A549 treated with DMSO at 1 μM for 4 hours (cell line): ENCODE measurements at places on chromosomes 12 and 14. TPM values are rescaled to one million over a fixed set of nuclear protein-coding genes. Genes with fewer than 3 reads are reported as not detected.

KRT77 gene
- total RNA-seq = not detected in 5 replicates

CDH24 gene
- total RNA-seq = 3.4 to 6.1 TPM (median 4.9 TPM) in 5 replicates

TAMALIN gene
- 0.31 to 0.53 TPM (median 0.47 TPM) in 4 of 5 replicates, not detected in the other for total RNA-seq

GALNT9 gene
- total RNA-seq = 4.2 to 9.3 TPM (median 7.2 TPM) in 5 replicates

ITGA7 gene
- 1.1 to 1.4 TPM (median 1.2 TPM) in 5 replicates for total RNA-seq

LRRK2 gene
- 1.6 to 2.6 TPM (median 2.3 TPM) in 5 replicates for total RNA-seq

TAS2R7 gene
- not detected in 5 replicates for total RNA-seq

ZNF410 gene
- 43.9 to 50.8 TPM (median 48.9 TPM) in 5 replicates for total RNA-seq

TPH2 gene
- not detected in 5 replicates for total RNA-seq

MUCL1 gene
- not detected in 5 replicates for total RNA-seq

GLIPR1L2 gene
- total RNA-seq = 0.11 to 0.14 TPM (median 0.12 TPM) in 4 of 5 replicates, not detected in the other

BAZ1A gene
- 25.6 to 32.6 TPM (median 31.0 TPM) in 5 replicates for total RNA-seq

ARHGAP9 gene
- 0.11 to 0.69 TPM (median 0.43 TPM) in 5 replicates for total RNA-seq

STON2 gene
- 0.66 to 1.3 TPM (median 0.99 TPM) in 5 replicates for total RNA-seq

MORN3 gene
- total RNA-seq = 0.09 to 0.30 TPM (median 0.23 TPM) in 5 replicates

RPGRIP1 gene
- total RNA-seq = 0.24 to 0.54 TPM (median 0.26 TPM) in 5 replicates

ENDOU gene
- total RNA-seq = not detected in 5 replicates

TMEM179 gene
- 0.10 to 0.52 TPM (median 0.29 TPM) in 5 replicates for total RNA-seq

ATXN7L3B gene
- 15.4 to 19.4 TPM (median 18.5 TPM) in 5 replicates for total RNA-seq

LAG3 gene
- total RNA-seq = 0.47 to 2.2 TPM (median 1.4 TPM) in 5 replicates

STAC3 gene
- total RNA-seq = 0.16 to 0.57 TPM (median 0.27 TPM) in 5 replicates

DLK1 gene
- 0.11 to 0.80 TPM (median 0.36 TPM) in 5 replicates for total RNA-seq

VASH1 gene
- total RNA-seq = 3.8 to 5.0 TPM (median 4.0 TPM) in 5 replicates

TCL1A gene
- total RNA-seq = not detected in 5 replicates

IFNG-AS1 gene
- not detected in 5 replicates for total RNA-seq

CD163L1 gene
- 0.42 to 0.91 TPM (median 0.52 TPM) in 5 replicates for total RNA-seq

CPNE6 gene
- not detected in 5 replicates for total RNA-seq

HHIPL1 gene
- 0.11 to 0.28 TPM (median 0.17 TPM) in 5 replicates for total RNA-seq

CLEC9A gene
- not detected in 5 replicates for total RNA-seq

POTEG gene
- not detected in 5 replicates for total RNA-seq

PTGES3 gene
- total RNA-seq = 384 to 463 TPM (median 435 TPM) in 5 replicates

OR4M1 gene
- total RNA-seq = not detected in 5 replicates

KRT74 gene
- not detected in 5 replicates for total RNA-seq

TSPAN11 gene
- 0.03 to 0.09 TPM (median 0.09 TPM) in 4 of 5 replicates, not detected in the other for total RNA-seq

ZNF268 gene
- total RNA-seq = 11.4 to 18.0 TPM (median 11.9 TPM) in 5 replicates

AREL1 gene
- 26.5 to 32.8 TPM (median 28.5 TPM) in 5 replicates for total RNA-seq

CLEC6A gene
- total RNA-seq = not detected in 5 replicates

ACSM4 gene
- total RNA-seq = not detected in 5 replicates

C1R gene
- total RNA-seq = 24.1 to 46.2 TPM (median 28.9 TPM) in 5 replicates

SLC24A4 gene
- total RNA-seq = 0.13 to 0.41 TPM (median 0.23 TPM) in 5 replicates

SPX gene
- total RNA-seq = 1.5 to 3.4 TPM (median 2.3 TPM) in 5 replicates

SLC17A8 gene
- total RNA-seq = 0.05 TPM in 1 of 5 replicates, not detected in the others

ERP27 gene
- total RNA-seq = not detected in 5 replicates

ESPL1 gene
- total RNA-seq = 15.6 to 25.1 TPM (median 20.0 TPM) in 5 replicates

POTEM gene
- total RNA-seq = not detected in 5 replicates

GIT2 gene
- 16.4 to 22.5 TPM (median 21.6 TPM) in 5 replicates for total RNA-seq
